Stomach (tissue), 19 donors: ENCODE measurements at places on chromosomes 13 and 19. TPM values are rescaled to one million over a fixed set of nuclear protein-coding genes. Genes with fewer than 3 reads are reported as not detected.
A peak's percentile ranks its signal among the peaks of the same experiment; 100 is the strongest.

DNA sequence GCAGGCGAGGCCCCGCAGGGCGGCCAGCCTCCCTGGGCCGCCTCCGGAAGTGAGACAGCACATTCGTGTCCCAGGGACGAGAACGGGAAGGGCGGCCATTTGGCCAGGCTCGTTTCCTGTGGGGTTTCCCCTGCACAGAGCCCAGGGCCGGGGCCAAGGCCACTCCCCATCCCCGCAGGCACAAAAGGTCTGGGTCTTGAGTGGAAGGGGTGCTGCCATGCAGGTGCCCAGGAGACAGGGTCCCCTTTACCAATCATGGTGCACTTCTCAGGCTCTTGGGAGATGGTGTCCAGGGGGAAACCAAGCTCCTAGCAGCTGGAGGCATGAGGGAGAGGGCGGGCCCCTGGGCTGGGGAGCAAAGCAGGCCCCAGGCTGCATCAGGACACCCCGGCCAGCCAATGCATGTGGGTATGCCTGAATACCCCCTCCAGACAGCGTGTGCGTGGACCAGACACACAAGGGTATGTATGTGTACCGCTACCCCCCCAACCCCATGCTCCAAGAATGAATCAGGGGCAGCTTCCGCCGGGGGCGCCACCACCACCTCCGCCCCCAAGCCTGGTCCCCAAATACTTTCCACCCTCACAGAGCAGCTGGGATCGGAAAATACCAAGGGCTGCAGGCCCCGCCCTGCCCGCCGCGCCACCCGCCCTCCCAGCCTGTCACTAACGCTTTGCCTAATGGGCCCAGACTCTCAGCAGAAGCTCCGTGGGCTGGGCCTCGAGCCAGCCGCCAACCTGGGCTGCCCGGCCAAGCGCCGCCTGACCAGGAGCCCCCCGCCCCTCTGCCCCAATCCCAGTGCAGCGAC is 37.6 kb upstream of the NANOS3 start:
- DNase-seq: peak; percentile 95

- DNase-seq: no peak
These were observed 1150.1 kb upstream of the PRR20A start for GRCh38 chr13:55990631-55991030.

DNA sequence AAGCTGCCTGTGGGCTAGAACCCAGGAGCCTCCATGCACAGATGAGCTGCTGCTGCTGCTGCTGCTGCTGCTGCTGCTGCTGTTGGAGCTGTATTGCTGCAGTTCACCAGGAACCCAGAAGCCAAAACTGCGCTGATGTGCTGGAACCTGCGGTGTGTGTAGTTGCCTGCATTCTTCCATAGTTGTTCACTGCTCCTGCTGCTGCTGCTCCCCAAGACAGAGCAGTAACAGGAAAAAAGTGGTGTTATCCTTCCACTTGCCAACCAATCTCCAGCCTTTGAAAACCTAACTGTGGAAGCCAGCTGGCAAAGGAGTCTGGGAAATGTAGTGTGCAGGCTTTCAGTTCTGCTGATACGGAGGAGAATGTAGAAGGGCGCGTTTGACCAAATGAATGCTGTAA is 37.9 kb downstream of the ARHGAP35 start:
- peak; percentile 68 for DNase-seq

DNA sequence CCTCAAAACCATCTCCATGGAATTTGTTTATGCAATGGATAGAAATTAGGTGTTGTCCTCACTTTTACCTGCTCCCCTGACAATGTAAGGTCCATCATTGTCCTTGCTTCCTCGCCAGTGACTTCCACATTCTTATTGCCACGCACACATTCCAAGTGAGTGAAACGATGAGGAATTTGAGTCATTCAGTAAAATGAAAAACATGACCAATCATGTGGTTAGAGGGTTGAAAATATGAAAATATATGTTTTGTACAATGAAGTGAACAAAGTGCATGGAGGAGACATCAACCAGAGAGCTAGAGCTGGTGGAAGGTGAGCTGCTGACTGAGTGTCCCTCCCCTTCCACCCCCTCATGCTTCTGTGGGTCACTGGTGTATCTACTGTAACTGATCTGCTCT is 91.7 kb downstream of the ATP8A2 start:
- DNase-seq: no peak

GRCh38 chr19:48346191-48346590 is 17.5 kb downstream of the TMEM143 start:
- no peak for DNase-seq

The MPHOSPH8 gene
- total RNA-seq: 22.2 TPM

DNA sequence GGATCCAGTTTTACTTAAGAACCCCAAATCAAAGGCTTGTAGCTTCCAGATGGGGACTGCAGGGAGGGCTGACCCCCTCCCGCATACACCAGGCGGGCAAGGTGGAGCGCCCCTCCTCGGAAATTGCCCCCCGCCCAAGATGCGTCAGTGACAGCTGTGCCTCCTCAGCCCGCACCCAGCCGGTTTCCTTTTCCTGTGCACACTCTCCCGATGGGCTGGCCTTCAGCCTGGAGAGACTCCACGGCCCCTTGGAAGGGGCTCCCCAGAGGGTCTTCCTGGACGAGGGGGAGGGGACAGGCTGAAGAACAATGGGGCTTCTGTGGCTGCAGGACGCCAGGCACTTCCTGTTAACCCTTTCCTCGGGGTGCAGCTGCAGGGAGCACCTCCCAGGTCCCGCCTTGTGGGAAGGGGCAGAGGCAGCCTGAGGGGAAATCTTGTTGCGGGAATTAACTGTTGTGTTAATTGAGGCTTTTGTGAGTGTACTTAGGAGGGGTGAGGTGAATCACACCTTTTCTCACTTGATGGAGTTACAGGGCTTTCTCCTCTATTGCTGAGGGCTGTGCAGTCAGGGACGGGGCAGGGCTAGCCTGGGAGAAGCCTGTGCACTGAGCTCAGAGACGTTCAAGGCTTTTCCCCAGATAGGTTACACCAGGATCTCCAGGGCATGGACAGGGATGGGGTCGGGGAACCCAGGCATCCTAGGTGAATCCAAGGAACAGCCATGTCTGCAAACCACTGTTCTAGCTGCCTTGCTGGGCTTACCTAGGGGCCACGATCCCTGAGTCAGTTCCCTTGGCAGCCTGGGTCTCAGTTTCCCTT is 14.3 kb downstream of the IER2 start:
- peak; percentile 96 for DNase-seq

The DOCK6 gene
- 78.1 TPM for total RNA-seq

GRCh38 chr13:33845572-33846302 is 27.8 kb downstream of the RFC3 start:
- no peak for DNase-seq

- no peak for DNase-seq
These were observed 16.0 kb downstream of the PIP5K1C start for GRCh38 chr19:3684054-3684816.

DNA sequence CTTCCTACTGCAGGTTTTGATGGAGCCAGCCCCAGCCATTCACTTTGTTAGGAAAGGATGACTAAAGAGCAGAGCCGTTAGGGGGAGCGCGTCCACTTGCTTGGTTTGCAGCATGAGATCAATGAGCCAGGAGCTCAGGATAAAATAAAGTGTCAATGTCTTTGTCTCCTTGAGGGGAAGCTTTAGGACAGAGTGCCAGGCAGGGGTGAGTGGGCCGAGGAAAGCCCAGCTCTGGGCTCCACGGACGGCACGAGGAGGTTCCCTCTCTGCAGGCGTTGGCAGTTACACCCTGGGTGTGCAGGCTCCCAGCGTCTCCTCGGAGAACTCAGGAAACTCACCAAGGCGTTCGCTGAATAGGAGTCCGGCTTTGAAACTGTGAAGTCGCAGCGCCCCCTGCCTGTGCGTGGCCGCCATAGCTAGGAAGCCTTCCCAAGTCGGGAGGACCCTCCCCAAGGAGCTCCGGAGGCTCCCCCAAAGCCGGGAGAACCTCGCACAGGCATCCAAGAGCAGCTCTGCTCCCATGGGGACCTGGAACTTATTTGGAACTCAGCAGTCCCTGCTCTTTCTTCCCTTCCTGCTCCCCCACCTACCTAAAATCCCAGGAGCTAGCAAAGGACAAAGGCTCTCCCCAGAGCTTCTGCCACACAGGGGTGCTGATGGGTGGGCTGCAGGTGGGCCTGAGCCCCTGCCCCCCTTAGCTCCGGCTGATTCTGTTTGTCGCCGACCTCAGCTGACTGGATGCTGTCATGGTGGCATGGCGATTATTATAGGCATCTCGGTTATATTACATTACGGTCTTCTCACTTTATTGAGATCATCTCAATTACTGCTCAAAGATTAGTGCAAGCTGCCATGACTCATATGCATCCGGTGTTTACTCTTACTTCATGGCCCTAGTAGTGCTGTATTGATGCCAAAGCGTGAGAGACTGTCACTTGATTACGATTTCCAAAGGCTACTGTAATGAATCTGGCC is 34.4 kb downstream of the GSX1 start:
- peak; percentile 95 for DNase-seq

DNA sequence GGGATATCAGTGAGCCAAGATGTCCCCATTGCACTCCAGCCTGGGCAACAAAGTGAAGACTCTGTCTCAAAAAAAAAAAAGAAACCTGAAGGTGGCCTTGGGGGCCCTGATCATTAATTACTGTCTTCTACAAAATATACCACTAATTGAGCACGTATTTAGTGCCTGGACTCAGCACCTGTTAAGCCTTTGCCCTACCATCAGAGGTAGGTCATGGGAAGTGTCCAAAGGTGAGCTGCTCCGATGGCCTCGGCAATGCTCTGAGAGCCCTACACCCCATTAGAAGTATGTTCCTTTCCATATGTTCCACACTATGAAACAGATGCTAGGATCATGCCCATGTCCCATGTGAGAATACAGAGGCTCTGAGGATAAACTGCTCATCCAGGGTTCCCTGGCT is 20.9 kb downstream of the NOSIP start:
- no peak for DNase-seq

- DNase-seq: no peak
These were observed 7.8 kb downstream of the ACP4 start for GRCh38 chr19:50797781-50798658.

DNA sequence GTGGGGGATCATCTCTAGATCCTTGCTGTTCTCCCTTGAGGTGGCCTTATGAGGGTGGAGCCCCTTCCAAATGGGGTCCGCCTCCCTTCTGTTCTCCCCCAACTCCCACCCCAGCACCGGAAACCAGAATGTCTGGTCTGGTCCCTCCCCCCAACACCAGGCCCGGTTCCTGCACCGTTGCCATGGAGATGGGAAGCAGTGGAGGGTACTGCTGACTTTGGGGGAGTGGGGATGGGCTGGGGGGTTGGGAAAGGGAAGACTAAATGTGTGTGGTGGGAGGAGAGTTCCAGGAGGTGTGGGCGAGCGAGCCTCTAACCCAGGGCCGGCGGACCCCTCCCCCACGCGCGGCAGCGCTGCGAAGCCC is 1.7 kb downstream of the SHANK1 start:
- DNase-seq: no peak

DNA sequence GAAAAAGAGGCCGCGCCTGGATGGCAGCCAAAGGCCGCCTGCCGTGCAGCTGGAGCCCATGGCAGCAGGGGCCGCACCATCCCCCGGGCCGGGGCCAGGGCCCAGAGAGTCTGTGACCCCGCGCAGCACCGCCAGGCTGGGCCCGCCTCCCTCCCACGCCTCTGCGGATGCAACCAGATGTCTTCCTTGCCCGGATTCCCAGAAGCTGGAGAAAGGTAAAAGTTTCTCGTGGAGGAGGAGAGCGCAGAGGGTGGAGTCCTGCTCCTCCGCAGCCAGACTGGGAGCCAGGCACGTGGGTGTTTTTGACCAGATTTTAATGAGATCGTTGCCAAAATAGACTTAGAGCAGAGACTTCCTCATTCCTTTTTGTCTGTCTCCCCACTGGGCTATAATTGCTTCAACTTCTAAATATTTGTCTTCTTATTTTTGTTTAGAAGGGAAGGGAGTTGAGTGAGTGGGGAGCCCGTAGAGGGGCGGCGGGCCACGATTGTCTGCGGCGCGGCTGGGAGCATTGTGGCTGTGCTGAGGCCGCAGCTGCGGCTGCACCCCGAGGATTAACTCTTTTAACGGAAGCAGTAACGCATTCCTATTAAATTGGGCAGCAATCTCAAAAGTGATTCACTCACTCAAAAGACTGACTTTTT is 22.8 kb upstream of the NDUFS7 start:
- peak; percentile 85 for DNase-seq

- no peak for DNase-seq
These were observed 73.7 kb downstream of the SLC15A1 start for GRCh38 chr13:98678741-98679140.

- no peak for DNase-seq
These were observed at the start of gene LMTK3 for GRCh38 chr19:48511800-48512503. LMTK3 (minus strand) TSS chr19:48511835; CDS start chr19:48511576, 259 bp downstream.

The MBD3L3 gene
- not detected for total RNA-seq

The PPP2R1A gene
- 117 TPM for total RNA-seq

DNA sequence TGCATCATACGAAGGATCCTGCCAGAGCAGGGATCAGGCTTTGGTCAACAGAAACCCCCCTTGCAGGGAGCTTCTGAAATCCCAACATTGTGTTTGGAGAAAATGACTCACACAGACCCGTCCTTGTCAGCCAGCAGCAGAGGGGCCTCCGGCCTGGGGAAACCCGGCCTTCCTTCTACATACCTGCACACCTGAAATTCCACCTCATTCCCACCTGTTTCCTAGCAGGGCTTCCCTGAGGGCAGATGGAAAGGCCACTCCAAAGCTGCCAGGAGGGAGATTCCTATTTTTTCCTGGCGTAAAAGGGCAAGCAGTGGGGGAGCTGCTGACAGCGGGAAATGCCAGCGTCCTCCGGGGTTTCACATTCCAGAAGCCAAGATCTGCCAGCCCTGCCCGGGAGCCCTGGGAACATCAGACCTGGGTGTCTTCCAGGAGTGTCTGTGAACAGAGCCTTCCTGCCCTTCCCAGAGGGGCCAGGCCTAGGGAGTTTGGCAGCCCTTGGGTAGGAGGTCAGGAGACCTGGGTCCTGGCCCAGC is 3.0 kb upstream of the IGFL1 start:
- no peak for DNase-seq

The RNF113B gene
- not detected for total RNA-seq

The KCNN4 gene
- 33.9 TPM for total RNA-seq

The PSG3 gene
- total RNA-seq: not detected

- no peak for DNase-seq
These were observed 532.5 kb downstream of the LMO7 start for GRCh38 chr13:76168661-76169060.

DNA sequence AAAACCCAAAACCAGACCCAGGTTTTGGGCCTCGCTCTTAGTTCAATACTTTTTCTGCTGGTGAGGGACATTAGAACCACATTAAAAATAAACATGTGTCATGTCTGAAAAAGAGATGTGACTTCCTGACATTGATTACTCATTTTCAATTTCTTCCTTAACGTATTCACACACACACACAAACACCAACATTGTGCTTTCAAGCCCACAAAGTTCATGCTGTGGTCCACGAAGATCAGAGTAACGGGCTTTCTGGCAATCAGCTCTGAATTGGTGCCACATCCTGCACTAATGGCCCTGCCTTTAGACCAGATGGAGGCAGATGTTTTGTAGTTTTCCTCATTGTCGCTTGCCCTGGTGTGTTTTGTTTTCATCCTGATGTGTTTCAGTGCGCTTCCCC is 47.9 kb upstream of the POMP start:
- DNase-seq: no peak

The SMG9 gene
- total RNA-seq: 7.3 TPM

The ZNF30 gene
- 2.9 TPM for total RNA-seq

- no peak for DNase-seq
These were observed 477.0 kb downstream of the FOXO1 start for GRCh38 chr13:40189426-40189825.
